ENCODE measurements at places on chromosomes 11 and 22.

- no peak for DNase-seq
These were observed 3.0 kb downstream of the RHOG start for GRCh38 chr11:3837793-3838192.

GRCh38 chr11:12636871-12637410, 37.3 kb upstream of the TEAD1 start:
- no peak for DNase-seq

DNA sequence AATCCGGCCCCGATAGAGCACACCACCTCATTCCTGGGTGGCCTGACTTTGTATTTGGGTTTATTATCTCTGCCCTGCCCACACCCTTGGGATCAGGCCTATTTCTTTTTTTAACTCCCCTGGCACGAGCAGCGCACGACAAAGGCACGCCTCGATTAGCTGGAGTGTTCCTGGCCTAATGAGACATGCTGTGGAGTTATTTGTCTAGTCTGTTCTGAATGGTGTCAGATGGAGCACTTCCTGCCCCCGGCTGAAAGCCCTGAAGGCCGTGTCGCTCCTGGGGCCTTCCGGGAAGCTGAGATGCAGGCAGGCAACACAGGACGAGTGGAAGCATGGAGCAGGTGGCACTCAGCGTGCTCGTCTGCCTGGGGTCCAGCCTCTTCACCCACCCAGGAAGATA, 47.1 kb downstream of the LARGE1 start:
- DNase-seq = no peak

DNA sequence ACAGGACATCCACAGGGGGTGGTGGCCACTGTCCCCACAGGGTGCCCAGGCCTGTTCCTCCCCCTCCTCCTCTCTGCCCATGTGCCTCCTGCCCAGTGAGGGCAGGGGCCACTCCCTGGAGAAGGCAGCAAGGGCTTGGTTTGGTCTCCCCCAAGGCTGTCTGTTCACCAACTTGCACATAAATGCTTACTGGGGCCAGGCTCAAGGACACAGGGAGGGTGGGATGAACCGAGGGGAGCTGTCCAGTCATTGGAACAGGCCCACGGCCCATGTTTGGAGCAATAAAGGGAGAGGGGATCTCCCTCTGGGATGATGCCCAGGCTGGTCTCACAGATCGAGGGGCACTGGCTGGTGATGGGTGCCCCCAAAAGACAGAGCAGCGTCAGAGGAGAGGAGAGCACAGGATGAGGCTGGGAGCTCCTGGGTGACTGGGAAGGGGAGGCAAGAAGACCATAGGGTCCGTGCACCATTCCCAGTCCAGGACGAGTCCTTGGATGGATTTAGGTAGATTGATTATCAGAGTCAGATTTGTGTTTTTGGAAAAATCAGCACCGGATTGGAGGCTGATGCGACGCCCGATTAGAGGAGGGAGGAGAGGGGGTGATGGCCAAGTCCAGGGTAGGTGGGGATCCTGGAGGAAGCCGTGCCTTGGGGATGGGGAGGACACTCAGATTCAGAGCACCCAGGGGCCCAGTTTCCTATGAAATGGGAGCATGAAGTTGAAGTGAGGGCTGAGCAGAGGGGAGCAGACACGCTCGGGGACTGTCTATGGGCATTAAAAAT, 1.1 kb downstream of the IGLL5 start:
- no peak for DNase-seq

DNA sequence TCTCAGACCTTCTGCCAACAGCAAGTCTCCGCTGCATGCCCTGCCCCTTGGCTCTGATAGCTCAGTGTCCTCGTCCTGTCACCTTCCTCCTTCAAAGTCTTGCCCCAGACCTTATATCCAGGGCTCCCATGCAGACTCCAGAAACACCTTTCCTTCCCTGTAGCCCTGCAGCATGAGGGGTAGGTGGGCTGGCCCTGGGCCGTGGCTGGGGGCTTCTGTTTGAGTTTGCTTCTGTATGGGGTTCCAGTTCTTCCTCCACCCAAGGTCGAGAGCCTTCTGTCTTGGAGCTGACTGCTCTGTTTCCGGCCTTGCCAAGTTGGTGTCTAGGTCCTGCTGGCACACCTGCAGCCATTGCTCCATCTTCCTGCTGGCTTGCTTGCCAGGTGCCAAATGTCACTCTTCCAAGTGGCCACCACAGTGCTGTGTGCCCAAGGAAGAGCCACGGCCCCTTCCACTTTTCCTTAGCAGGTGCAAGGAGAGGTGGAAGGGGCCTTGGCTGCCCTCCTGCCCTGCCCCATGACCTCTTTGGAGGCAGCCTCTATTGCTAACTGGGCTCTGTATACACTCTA, 74.8 kb upstream of the NECTIN1 start:
- no peak for DNase-seq

DNA sequence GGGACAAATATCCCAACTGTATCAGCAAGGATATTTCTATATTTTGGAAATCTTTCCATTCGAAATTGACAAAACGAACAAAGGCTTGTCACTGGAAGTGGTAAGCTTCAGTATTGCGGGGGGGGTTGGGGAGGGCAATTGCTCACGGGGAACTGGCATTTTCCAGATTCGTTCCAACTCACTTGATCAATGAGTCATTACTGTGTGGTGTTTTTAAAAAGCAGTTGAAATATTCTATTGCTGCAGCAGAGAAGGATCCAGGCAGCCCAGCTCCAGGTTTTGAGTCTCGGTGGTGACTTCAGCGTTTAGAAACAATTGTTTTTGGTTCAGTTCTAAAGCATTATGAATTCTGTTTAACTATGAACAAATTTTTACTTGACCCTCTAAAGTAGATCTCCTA, 33.8 kb upstream of the FBLN1 start:
- no peak for DNase-seq
